ENCODE measurements at places on chromosomes 1 and 21.
A peak's percentile ranks its signal among the peaks of the same experiment; 100 is the strongest.

DNA sequence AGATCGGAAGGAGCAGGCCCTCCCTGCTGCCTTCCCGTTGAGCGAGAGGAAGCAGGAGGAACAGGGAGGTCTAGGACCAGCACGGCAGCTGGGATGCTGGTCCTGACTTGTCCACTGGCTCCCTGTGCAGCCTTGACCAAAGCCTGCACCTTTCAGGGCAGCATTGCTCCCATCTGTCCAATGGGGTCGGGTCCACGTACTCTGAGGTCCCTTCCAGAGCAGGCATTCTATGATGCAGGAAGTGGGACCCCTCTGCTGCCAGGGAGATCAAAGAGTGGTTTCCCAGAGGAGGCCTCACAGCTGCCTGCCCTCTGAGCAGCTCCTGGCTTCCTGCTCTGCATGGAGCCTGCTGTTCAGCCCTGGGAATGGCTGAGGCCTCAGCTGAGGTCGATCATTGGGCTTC lies 21.7 kb upstream of the ZNF362 start:
- DNase-seq: no peak

GRCh38 chr21:33115631-33116510 lies 45.9 kb downstream of the OLIG1 start:
- no peak for DNase-seq

DNA sequence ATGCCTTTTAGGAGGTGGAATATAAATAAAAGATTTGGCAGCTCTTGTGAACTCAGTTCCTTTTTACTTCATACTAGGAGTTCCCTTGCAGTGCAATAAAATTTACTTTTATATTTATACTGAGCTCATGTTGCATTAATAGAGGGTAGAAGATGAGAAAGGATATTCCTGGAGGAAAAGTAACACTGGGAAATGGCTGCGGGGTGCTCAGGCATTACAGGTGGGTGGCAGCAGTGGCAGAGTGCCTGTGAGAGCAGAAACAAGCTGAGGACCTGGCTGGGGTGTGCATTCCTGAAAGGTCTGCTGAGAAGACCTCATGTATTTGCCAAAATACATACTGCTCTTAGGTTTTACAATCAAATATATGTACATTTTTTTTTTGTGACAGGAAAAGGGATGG lies 126.9 kb downstream of the COQ8A start:
- DNase-seq: no peak

DNA sequence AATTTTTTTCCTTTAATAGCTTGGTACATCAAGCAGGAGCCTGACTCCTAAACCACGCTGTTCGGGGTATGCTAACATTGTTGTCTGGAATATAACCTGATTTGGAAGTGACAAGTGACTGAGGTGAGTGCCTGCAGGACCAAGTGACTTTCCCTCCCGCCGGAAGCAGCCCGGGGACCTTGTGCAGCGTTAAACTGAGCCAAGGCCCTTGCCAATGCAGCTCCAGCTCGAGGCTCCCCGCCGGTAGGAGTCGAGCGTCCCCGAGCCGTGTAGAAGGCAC lies 716 bp upstream of the MTARC1 start:
- DNase-seq: no peak

GRCh38 chr1:54766726-54767125 lies 2.4 kb upstream of the PARS2 start:
- no peak for DNase-seq

DNA sequence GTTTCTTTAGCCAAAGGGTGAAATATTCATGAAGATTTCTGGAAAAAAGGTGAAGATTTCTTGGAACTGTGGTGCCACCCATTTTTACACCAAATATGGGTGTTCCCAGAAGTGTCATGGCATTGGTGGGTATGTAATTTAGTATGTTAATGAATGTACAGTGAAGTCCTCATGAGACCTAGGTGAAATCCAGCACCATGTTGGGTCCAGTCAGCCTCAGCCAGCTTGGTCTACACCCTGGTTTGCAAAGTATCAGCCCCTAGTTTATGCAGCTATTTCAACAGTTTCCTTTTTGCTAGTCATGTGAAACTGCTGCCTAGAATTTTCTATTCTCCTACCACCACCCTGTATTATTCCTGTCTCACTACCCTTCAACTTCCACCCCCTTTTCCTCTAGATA lies 63.1 kb upstream of the CXADR start:
- no peak for DNase-seq

- DNase-seq: no peak
These were observed 23.0 kb upstream of the EPHA2 start for GRCh38 chr1:16178596-16179497.

GRCh38 chr21:39523915-39524314 lies 72.1 kb downstream of the SH3BGR start:
- DNase-seq: no peak

GRCh38 chr1:171210355-171210754 lies 25.3 kb downstream of the FMO2 start:
- no peak for DNase-seq

DNA sequence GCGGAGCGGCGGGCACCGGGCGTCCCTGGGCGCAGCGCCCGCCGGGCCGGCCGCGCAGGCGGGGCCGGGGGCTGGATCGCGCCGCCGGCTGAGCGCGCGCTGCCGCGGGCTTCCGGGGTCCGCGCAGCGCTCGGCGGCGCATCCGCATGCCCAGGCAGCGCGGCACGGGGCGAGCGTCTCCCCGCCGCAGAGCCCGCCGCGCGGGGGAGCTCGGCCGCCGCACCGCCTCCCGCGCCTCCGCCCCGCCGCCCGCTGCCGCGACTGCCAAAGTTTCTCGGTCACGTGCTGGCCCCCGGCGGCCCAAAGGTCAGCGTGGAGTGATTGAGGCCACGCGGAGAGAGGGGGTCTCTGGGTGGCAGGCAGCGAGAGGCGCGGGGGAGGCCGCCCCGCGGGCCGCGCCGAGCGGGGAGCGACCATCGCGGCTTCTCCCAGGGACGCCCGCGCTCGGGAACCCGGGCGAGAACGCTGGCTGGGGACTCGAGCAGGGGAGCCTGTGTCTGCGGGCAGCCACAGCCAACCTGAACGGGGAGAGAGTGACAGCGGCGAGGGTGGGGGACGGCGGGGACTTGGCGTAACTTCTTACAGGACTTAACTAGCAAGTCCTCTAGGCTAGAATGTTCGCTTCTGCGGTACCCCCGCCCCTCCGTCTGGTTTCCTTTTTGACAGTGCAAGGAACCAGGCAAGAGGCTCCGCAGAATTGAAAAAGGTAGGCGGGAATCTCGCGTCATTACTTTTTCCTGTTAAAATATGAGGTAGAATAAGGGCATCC lies at the start of gene ILDR2:
ILDR2 (minus strand) TSS at position 180 of the 769 bp plus-strand sequence. CDS start 272 bp downstream, outside the sequence.
- DNase-seq: peak; percentile 30

DNA sequence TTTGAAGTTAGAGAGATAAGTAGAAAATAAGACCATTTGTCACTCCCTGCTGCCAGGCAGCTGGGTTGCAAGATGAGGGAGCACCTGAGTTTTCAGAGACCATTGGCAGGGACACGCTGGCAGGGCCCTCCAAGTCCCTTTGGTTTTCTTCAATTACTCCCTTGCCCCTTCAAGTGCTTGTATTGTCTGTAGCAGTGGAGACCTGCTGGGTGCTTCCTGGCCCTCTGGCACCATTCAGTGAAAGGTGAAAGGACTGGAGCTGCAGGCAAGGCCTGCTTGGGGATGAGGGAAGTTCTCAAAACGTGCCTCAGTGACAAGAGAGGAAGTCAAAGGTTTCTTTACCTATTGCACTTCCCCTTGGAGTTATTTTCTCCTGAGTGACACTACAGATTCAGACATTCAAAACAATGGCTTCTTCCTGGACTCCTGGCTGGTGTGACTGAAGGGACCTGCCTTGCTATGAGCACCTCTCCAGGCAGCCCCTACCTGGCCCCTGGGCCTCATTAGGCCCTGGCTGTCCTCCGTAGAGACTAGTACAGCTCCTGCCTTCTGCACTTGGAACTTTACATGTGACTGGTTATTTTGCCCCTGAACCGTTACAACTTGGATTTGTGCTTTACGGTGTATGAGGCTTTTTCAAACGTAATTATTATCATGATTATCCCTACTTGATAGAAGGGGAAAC lies 100.1 kb downstream of the C1orf21 start:
- DNase-seq: no peak

DNA sequence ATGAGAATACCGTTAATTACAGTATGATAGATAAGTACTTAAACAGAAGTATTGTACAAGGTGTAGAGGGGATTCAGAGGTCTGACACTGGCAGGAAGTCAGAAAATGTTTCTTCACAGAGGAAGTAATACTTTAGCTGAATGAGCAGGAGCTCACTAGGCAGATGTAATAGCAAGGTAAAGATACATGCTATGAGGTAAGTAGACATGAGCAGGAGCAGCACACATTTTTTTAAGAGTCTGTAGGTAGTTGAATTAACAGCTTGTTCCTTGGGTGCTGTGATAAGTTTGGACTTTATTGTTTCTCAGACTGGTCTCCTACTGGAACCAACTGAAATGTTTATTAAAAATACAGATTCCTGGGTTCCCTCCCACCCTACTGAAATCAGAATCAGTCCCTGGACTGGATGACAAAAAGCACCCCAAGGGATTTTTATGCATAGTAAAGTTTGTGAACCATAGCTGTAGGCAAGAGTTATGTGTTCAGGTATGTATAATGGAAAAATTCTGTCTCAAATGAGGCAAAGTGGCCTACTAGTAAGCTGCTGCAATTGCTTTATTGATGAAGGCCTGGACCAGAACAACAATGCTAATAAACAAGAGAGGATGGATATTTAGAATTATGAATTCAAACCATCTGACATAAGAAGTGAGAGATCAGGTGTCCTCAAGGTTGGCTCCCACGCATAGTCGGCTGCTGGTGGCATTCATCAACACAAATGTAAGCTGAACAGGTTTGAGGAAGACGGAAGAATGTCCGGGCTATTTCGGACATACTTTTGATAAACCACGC lies 902 bp downstream of the AP4B1 start:
- no peak for DNase-seq

DNA sequence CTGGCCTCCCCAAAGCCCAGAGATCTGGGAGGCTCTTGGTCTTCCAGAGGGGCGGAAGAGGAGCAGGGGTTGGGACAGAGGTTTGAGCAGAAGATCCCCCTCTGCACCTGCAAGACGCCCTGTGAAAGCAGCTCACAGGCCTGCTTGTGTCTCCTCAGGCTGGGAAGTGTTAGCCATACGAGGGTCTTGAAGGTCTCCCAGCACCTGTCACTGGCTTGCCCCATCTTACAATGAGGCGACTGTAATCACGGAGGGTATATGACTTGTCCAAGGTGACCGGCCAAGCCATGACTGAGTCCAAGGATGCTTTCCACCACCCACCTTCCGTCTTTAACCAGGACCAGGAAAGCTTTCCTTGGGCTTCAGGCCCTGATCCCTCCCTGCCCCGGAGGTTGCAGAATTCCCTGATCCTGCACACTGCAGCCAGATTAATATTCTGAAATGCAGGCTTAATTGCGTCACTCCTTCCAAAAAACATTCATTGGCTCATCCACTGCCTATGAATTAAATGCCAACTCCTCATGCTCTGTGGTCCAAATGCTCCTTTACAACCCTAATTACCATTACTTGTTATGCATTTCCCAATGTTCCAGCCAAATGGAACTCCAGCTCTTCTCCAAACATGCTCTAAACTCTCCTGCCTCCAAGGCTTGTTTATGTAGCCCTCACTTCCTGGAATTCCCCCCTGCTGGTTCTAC lies 64.0 kb downstream of the DDX20 start:
- no peak for DNase-seq

DNA sequence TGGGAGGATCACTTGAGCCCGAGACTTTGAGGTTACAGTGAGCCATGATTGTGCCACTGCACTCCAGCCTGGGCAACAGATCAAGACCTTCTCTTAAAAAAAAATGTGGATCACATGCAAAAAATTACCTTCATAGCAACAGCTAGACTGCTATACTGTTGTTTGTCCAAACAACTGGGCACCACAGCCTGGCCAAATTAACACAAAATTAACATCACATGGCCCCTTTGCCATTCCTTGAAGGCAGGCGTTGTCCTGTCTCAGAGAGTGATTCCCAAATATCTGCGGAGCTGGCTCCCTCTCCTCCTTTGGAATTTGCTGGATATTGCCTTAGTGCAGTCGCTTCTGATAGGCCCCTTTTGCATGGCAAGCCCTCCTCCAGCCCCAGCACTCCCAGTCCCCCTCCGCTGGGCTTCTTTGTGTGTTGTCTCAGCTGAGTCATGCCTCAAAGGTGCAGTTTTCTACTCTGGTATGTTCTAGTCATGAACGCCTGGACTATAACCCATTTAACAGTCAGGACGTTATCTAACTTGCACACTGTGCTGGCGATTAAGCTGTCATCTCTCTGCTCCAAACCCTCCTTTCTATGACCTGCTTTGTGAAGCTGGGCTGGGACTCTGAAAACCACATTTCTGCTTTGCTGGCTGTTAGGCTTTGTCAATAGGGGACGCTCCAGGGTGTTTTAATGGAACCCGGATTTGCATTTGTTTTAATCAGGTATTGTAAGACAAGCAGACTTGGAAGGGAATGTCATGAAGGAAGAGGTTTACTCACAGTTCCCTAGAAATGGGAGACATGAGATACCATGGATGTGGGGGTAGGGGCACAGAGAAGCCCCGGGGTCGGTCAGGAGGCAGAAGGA lies 20.1 kb upstream of the HPCAL4 start:
- DNase-seq: no peak

DNA sequence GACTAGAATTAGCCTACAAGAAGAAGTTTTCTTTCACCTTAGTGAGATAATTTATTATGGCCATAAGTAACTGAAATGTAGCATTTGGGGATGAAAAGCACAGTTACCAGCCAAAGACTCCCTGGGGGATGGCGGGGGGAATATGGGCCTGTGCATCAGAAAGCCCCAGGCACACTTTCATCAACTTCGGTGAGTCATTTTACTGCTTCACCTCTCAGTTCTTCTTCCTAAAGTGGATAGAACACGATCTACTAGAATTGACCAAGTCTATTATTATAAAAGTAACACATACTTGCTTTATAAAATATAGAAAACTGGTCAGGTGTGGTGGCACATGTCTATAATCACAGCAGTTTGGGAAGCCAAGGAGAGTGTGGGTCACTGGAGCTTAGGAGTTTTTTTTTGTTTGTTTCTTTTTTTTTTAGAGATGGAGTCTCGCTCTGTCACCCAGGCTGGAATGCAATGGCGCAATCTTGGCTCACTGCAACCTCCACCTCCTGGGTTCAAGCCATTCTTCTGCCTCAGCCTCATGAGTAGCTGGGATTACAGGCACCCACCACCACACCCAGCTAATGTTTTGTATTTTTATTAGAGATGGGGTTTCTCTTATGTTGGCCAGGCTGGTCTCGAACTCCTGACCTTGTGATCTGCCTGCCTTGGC lies 141.8 kb downstream of the ZZZ3 start:
- no peak for DNase-seq

- DNase-seq: no peak
These were observed 11.5 kb upstream of the EIF4G3 start for GRCh38 chr1:21188235-21188634.

DNA sequence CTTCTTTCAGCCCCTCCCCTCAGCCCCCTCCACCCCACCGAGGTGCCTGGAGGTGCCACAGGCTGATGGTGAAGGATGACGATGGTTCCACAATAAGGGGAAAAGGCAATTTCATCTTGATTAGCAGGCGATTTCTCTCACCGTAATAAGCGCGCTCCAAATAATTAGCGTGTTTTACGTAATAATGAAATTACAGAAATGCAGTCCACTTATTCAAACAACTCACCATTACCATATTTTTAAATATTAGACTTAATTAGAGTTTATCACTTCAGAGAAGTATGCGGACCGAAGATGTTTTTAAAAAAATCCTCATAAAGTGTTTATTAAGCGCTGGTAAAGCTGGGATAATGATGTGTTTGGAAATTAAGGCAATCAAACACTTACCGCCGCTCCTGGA lies 14.9 kb downstream of the DMAP1 start:
- no peak for DNase-seq
